Left ventricle myocardium inferior (tissue), 1 donor: ENCODE measurements at places on chromosomes 3 and 15. TPM values are rescaled to one million over a fixed set of nuclear protein-coding genes. Genes with fewer than 3 reads are reported as not detected.

GRCh38 chr3:188546835-188547670 is 393.1 kb downstream of the LPP start:
- no peak for DNase-seq

- DNase-seq: no peak
Measured at GRCh38 chr3:102237181-102237580, 197.6 kb upstream of the ZPLD1 start.

- no peak for DNase-seq
Measured at GRCh38 chr3:71917545-71917944, 132.6 kb upstream of the PROK2 start.

Gene ALG1L2
- not detected for total RNA-seq

DNA sequence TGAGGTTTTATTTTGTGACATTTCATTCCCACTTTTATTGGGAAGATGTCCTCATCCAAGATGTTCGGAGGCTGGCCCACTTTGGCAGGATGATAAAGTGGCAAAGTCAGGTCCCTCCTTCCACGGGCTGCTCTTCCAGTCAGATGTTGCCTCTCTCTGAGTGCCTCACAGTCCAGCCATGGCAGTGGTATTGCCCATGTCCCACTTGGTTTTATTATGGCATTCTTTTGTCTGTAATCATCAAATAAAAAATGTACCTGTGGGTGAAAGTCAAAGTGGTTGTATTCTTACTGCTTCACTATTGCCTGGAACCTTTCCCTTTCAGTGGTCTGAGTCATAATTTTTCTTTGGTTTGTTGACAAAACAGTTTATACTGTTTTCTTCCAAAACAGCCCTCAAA is 20.2 kb downstream of the ARNT2 start:
- no peak for DNase-seq

DNA sequence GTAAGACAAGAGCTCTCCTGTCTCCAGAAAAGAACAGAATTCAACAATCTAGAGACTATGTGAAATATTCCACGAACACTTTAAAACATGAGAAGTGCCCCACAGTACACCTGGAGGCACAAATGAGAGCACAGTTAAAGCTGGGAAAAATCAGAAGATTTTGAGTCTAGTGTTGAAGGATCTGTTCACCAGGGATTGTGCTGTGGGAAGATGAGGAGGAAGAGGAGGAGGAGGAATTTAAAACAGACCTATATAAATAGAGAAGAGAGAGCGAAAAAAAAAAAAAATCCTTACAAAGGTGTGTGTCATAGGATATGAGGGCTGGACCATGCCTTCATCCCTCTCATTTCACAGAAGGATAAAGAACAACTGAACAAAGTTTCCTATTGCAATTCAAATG is 361.0 kb upstream of the SEMA6D start:
- DNase-seq: no peak

- no peak for DNase-seq
Measured at GRCh38 chr15:39969002-39969394, 35.1 kb downstream of the EIF2AK4 start.

Gene SERPINI2
- total RNA-seq: 0.41 TPM

DNA sequence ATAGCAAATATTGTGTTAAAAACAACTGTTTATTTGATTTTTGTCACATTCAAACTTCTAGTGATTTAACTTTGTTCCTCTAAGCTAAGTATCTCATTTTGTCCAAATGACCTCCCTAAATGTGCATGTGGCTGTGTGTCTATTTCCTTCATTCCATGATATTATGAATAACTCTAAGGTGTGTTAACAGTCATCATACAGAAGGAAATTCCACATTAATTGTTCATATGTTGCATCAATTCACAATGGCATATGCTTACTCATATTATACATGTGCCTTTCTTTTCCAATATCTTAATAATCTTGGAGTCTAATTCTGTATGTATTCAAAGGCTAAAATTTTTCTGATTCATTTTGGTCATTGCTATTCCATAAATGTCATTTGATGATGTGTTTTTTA is 186.4 kb downstream of the WDR72 start:
- DNase-seq: no peak

- DNase-seq: no peak
Measured at GRCh38 chr3:174125267-174125824, 727.8 kb downstream of the NLGN1 start.

GRCh38 chr3:78917536-78917935 is 850.3 kb downstream of the ROBO1 start:
- no peak for DNase-seq

- no peak for DNase-seq
Measured at GRCh38 chr3:122353215-122353614, 28.2 kb downstream of the CSTA start.

- DNase-seq: no peak
Measured at GRCh38 chr3:174376346-174376745, 482.8 kb upstream of the NAALADL2 start.

DNA sequence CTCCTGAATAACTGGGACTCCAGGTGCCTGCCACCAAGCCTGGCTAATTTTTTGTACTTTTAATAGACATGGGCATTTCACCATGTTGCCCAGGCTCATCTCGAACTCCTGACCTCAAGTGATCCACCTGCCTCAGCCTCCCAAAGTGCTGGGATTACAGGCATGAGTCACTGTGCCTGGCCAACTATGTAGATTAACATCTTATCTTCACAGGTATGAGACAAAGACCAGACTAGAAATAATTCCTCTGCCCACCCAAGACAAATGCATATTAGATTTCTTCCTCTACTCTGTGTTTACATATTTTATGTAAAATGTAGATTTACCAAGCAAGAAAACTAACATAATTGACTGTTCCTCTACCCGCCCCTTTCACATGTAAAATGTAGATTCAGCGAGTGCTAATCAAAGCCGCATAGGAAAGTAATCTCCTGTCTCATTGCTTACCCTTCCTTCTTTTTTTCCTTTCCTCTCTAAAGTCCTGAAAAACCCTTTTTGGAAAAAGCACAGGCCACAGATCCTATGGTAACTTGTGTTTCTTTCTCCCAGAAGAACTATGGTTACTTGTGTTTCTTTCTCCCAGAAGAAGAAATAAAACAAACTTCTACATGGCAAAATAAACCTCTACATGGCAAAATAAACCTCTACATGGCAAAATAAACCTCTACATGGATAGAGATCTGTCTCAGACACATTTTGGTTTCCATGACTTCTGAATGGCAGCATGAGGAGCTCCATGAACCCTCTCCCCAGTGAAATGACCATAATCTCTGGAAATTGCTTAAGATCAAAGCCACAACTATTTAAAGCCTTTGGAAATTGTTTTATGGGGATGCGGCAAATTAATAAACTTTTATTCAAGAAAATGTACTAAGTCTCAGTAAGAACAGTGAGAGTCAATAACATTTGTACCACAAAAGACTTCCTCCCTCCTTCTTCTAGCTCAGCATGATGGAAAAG is 9.1 kb upstream of the ABHD2 start:
- no peak for DNase-seq

DNA sequence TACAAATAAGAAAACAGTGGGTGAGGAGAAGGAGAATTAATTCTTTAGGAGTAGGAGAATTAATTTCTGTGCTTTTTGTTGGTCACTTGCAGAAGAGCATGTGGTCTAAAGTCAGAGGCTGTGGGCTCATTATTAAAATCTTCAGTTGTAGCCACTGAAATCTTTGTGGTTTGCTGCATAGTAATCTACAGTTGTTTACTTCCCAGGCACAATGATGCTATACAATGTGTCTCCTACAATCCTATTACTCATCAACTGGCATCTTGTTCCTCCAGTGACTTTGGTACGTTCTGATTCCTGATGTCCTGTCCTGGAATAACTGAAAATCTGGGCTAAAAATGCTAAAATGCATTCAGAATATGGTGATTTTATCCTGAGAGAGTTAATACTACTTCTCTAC is 21.0 kb downstream of the IFT122 start:
- DNase-seq: no peak

DNA sequence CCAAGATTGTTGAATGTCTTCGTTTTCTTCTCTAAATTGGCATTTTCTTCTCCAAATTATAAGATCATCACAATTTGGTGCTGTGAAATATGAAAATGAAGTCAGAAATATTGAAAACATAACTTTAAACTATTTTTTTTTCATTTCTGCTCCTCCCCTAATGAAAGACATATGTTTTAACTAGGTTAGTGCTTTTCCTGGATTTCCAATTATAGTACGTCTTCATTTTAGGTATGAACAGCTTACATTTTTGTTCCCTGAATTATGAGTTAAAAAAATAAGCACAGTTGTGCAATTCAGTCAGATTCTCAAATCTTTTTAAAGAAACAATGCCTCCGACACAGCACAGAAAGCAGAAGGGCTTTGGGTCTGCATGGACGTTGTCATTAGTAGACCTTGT is 83.5 kb upstream of the CFAP20DC start:
- no peak for DNase-seq

Gene ZNF502
- 3.4 TPM for total RNA-seq

GRCh38 chr3:20054549-20054987 is 14.3 kb downstream of the KAT2B start:
- no peak for DNase-seq

Gene TMEM40
- total RNA-seq: 4.5 TPM

Gene TRPM1
- total RNA-seq: not detected

DNA sequence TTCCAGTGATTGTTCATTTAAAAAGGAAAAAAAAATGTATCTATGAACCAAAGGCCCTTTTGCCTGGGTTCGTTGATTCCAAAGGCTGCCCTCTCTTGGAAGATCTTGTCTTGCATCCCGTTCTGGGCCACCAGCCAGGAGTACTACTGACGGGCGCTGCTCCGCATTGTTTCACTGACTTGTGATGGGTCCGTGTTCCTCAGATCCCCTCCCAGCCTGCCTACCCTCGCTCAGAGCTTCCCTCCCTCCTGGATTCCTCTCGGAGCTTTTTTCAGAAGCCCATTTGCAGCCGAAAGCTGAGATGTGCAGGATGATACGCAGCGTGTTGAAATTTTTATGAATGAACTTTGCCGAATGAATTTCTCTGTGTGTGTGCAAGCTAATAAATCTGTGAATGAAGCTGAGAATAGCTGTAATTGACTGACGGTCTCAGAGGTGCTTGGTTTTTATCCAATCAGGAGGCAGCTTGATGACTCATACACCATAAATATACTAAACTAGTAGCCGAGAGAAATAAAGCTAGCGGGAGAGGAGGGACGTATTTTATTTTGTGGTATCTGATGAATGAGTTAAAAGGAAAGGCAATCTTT is at the start of gene SHC4:
Gene SHC4 (minus strand): TSS at position 396 of the 590 bp plus-strand sequence. CDS start 904 bp downstream, outside the sequence.
- DNase-seq: peak; percentile 64

Gene ROPN1
- not detected for total RNA-seq

DNA sequence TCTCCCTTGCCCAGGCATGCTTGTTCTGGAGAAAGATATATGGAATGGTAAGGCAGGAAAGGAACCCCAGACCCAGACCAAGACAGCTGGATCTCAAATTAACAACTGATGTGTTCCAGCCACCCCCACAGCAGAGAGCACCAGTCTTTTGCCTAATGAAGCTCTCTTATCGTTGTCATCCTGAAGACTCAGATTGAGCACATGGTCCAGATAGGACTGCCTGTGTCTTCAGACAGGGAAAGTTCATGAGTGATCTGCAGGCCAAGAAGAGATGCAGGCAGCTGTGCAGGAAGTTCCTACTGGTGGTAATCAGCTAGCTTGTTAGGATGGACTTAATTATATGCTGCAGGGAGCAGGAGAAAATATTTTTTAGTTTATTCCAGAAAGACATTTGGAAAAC is 53.3 kb downstream of the PPP2R3A start:
- no peak for DNase-seq

- DNase-seq: no peak
Measured at GRCh38 chr3:120459196-120459595, 8.4 kb upstream of the FSTL1 start.

- DNase-seq: no peak
Measured at GRCh38 chr15:45776772-45777171, 141.9 kb downstream of the SQOR start.

Gene ROBO2
- total RNA-seq: 0.19 TPM

DNA sequence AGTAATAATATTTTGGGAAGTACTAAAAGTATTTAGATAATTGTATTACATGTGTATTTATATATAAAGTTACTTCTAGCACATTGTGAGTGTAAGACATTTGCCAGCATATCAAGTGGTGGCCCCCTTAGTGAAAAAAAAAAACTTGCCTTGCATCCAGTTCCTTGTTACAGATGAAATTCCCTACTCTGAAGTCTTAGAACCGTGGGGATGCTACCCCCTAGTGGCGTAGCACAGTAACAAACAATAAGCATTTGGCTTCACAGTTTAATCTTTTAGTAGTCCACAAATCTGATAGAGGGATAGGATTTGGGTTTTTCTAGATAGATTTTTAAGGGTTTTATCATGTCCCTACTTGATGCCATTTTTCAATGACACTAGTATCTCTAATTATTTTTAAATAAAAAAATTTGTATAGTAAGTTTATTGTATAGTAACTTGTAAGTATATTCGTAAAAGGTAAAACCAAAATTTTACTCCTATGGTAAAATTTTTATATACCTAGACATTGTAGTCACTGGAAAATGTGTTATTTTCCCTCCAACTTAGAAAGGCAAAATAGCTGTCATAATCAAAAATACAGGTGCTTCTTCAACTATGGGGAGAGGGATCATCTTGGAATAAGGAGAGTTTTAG is 14.3 kb downstream of the SMC4 start:
- DNase-seq: no peak

- DNase-seq: no peak
Measured at GRCh38 chr15:59736181-59736580, 47.1 kb upstream of the BNIP2 start.

- no peak for DNase-seq
Measured at GRCh38 chr3:81743096-81744025, 18.1 kb downstream of the GBE1 start.

- no peak for DNase-seq
Measured at GRCh38 chr15:82159922-82160321, 102.6 kb downstream of the EFL1 start.

Gene MCF2L2
- 0.91 TPM for total RNA-seq

Gene RNU6-1
- total RNA-seq: not detected

Gene PCLAF
- 0.58 TPM for total RNA-seq

Gene TMC3
- not detected for total RNA-seq

Gene WNT7A
- not detected for total RNA-seq

GRCh38 chr3:13544951-13545651 is 3.8 kb upstream of the FBLN2 start:
- no peak for DNase-seq

Gene WDR49
- total RNA-seq: 3.7 TPM

DNA sequence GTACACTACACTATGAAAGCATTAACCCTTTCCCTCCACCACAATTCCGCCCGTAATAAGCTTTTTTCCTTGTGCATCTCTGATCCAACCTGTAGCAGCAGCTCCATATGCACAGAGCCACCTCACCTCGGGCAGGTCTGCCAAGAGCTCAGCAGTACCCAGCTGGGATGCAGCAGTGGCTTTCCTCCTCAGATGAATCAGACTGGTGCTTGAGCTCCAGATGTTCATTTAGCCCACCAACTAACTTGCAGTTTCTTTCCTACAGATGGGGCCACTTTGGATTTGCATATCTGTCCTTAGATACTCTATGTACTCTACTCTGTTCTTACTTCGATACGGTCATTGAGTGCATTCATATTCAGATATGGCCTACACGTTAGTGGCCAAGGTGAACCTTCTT is 14.8 kb upstream of the FSIP1 start:
- DNase-seq: no peak

- no peak for DNase-seq
Measured at GRCh38 chr15:50149090-50149489, 30.1 kb upstream of the ATP8B4 start.

Gene ILDR1
- 0.33 TPM for total RNA-seq

GRCh38 chr3:126664591-126665214 is 9.8 kb upstream of the TXNRD3 start:
- DNase-seq: no peak

- no peak for DNase-seq
Measured at GRCh38 chr3:102400766-102401165, 34.0 kb upstream of the ZPLD1 start.

Gene LRRC3B
- 0.55 TPM for total RNA-seq
